Right cardiac atrium (tissue), 5 donors: ENCODE measurements at places on chromosomes 4 and X. TPM values are rescaled to one million over a fixed set of nuclear protein-coding genes. Genes with fewer than 3 reads are reported as not detected.
A peak's percentile ranks its signal among the peaks of the same experiment; 100 is the strongest.

Gene MAGEA12
- total RNA-seq: not detected

Gene CCDC149
- 17.4 TPM for total RNA-seq

Gene CRLF2
- not detected for total RNA-seq

Gene MGAT4D
- not detected for total RNA-seq

Gene PDGFRA
- 75.3 TPM for total RNA-seq

Gene MED12
- total RNA-seq: 19.6 TPM

Gene CLCN4
- 34.9 TPM for total RNA-seq

Gene MTTP
- total RNA-seq: 1.3 TPM

Gene CFAP99
- total RNA-seq: not detected

Gene LRIT3
- 0.11 TPM for total RNA-seq

Gene SERTM2
- total RNA-seq: not detected

DNA sequence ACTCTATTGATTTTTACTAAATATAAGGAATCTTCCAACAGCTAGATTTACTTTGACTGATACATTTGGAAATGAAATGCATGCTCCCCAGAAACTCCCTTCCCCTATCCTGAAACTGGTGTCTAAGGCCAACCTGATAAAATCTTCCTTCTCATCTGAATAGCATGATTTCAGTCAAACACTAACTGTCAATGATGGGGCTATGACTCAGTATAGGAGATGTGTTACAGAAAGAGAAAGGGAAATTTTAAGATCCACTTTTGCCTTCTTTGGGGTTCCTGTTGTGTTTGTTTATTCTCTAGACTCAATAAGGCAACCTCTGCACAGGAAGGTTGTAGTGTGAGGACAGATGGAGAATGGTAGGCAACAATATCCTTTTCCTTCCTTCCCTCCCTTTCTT is 160.7 kb downstream of the MOSPD2 start:
- DNase-seq: no peak

GRCh38 chr4:74006009-74006476 is 7.6 kb upstream of the CXCL5 start:
- no peak for DNase-seq

- DNase-seq: no peak
These were observed 631.5 kb downstream of the RAB28 start for GRCh38 chr4:12852338-12853307.

DNA sequence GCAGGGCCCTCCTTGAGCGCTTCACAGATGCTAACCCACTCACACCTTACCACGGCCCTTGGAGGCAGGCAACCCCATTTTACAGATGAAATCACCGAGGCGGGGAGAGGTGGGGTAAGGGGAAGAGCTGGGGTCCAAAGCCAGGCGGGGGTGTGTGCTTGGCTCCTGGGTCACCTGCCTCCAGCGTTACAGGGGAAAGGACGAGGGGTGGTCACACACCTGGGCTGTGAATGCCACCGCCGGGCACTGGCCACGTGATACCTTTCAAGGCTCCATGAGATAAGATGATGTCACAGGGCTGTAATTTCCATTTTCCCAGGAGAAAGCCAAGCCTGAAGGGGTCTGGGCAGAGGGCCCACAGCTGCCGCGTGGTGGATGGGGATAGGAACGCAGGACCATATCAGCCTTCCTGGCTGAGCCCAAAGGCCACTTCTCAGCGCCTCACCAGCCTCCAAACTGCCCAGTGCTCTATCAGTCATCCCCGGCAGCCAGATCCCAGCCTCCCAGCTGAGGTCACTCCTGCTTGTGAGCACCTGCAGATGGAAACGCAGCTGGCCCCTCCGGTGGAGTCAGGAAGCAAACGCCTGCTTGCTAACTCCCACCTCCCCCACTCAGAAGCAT is 62.4 kb upstream of the CRMP1 start:
- no peak for DNase-seq

DNA sequence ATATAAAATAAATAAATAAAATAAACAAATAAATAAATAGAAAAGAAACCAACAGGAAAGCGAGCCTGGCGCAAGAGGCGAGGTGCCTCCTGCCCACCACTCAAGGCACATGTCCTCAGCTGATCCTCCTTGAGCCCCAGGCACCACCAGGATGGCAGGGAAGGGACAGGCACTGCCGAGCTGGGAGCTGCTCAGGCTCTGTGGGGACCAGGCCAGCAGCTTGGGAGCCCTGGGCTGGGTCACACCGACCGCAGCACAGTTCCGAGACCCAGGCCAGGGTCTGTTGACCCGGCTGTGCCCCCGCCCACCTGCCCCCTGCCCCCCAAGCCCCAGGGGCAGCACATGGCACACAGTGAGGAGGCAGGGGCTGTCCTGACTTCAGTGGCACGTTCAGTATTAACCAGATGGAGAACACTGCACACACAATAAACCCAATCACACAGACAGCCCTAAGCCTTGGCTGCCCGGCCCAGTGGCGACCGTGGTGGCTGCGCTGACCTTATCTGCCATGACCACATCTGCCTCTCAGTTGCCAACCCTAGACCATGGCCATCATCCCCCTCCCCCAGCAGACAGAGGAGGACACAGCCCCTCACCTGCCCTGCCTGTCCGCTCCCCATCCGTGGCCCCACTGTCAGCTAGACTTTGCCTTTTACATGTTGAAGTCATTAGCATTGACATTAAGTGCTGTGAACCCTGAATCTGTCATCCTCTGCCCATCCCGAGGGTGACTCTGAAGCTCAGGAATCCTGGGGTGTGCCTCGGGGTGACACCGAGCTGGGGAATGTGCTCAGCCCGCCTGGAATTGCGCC is 2.9 kb upstream of the TREX2 start:
- DNase-seq: no peak

- DNase-seq: no peak
These were observed 33.9 kb downstream of the RNF150 start for GRCh38 chr4:141099326-141099725.

DNA sequence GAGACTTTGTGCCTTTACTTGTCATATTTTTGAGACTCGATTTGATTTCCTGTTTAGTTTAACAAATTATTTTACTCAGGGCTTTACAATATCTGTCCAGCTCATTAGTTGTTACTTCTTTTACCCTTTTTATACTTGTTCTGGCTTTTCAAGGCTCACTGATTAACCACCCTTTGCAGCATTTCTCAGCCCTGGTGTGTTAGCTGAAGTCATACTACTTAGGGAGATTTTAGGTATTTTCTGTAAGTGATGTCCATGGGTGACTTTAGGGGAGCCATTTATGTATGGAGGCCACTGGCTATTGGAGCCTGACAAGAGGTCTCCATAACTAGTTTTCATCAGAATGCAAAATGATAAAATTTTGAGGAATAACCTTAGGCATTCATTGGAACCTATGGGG is 147.2 kb downstream of the RPA4 start:
- no peak for DNase-seq

DNA sequence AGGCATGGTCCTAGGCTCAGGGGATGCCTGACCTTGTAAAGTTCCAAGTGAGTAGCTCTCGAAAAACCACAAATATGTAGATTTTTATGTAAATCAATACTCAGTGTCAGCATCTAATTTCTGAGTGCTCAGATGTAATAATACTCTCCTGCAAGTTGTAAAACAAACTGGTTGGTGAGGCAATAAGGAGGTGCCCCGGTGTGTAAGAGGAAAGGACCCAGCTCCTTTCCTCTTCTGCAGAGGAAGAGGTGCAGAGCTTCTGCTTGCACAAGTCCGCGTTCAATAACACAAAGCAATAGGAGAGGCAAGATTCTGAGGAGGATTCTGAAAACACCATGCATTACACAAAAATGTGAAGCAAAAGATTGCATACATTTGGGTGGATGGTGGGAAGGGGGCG is 43.6 kb upstream of the ENPP6 start:
- no peak for DNase-seq

DNA sequence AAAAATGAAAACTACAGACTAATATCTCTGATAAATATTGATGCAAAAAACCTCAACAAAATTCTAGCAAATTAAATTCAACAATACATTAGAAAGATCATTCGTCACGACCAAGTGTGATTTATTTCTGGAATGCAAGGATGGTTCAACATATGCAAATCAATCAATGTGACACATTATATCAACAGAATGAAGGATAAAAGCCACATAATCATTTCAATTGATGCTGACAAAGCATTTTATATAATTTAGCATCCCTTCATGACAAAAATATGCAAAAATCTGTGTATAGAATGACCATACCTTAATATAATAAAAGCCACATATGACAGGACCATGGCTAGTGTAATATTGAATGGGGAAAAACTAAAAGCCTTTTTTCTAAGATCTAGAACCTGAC is 457.2 kb upstream of the SPANXN1 start:
- no peak for DNase-seq

- no peak for DNase-seq
These were observed 73.9 kb upstream of the VCX3B start for GRCh38 chrX:8390771-8391170.

- DNase-seq: no peak
These were observed 2.0 kb downstream of the CCDC160 start for GRCh38 chrX:134239016-134239415.

DNA sequence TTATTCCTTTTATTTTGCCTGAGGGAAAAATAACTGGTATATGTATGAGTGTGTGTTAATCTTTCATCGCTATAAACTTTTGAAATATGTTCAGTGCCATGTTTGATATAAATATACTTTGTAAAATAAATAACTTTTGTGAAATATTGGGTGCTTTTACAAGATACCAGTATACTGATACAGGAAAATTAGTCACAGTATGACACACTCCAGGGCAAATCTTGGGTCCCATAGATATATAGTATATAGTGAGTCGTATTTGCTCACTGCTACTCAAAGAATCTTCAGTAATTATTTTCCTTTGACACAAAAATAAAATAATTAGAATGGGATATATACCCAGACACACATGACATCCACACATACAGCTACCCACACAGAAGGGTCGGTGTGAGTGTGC is 472.3 kb downstream of the GRID2 start:
- no peak for DNase-seq

- no peak for DNase-seq
These were observed 6.4 kb downstream of the SGMS2 start for GRCh38 chr4:107831140-107831539.

- no peak for DNase-seq
These were observed 172.8 kb downstream of the PDHA2 start for GRCh38 chr4:96012687-96013086.

DNA sequence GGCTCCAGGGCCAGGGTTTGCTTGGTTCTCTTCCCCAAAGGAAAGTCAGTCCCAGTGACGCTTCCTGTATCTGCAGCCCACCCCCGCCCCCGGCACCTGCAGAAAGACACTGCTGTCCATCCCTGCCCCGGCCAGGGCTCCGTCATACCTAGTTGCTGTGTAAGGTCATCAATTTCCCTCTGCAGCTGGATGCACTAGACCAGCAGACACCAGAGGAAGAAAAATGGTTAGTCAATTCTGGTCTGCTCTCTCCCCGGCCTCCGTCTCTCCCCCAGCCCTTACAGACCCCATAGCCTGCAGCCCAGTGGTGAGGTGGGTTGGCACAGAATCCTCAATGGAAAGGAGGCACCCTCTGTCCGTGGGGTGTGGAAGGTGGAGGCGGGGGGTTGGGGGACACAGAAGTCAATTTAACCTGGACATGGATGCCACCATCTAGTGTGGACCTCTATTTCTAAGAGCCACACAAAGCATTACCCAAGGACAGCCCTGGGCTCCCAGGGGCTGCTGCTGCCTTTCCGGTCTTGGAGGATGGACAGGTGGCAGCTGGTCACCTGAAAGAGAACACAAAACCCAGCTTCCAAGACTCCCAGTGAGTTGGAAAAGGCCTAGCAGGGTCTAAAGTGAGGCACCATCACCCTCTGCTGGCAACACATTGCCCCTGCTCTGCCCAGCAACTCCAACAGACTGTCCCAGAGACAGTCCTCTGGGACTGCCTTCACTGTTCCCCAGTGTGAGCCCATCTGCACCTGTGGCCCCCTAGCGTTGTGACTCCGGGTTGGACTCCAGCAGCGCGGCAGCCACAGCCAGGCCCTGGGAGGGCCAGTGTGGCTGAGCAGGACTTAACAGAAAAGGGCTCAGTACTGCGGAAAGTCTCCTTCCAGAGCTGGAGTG is 40.2 kb upstream of the NHSL2 start:
- peak; percentile 53 for DNase-seq
